ENCODE measurements at places on chromosomes 4 and X.

DNA sequence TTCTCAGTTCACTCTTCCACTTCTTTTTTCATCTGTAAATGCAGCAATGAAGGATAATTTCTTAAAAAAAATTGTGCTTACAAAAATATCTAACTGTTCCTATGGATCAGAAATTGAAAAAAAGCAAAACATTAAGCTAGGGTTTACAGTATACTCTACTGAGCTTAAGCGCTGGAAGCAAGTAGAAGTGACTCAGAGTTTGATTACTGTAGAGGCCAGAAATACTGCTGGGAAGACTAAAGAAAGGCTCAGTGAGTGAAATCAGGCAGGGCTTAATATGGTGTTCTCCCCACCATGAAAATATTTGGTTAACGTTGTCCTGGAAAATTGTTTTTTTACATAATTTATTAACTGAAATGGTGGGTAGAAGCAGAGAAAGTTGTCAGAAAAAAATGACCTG is 1061.8 kb upstream of the GRIA3 start:
- no peak for DNase-seq

DNA sequence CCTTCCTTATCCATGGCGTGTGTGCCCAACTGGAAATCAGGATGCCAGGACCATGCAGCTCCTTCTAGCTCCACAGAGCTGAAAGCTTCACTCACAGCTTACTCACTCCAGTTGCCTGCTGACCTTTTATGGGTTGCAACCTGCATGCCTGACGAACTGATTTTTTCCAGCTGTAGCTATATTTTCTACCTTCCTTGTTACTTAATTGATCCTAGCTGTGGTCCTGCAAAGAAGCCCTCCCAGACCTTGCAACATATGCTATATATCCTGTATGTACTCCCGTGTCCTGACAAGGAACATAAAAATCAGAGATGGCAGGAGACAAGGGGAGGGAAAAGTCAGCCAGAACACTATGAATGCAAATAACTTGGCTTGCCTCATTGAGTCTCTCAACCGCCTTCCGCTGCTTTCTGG is 135.3 kb upstream of the LDB2 start:
- no peak for DNase-seq

DNA sequence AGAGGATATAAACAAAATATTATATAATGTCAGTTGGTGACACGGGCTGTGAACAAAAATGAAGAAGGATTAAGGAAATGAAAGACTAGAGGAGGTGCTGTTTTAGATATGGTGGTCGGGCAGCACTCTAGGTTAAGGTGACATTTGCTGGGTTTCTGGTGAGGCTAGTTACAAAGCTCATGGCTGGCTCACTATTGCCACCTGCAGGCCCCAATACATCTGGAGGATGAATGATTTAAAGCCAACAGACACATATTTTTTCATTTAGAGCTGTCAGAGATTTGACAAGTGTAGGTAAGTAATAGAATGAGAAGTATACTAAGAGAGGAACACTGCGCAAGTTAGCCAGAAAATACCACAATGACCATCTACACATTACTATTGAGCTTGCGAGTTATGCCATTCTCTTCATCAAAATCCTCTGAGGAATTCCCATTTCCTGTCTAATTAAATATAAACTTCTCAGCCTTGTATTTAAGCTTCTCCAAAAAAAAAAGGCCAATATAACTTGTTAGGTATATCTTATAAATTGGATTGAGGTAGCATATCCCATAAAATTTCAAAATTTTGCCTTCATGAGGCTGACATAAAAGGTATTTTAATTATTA is 6.4 kb upstream of the FGG start:
- DNase-seq, result peak; percentile 80

GRCh38 chrX:108527724-108528123 is 88.1 kb downstream of the COL4A5 start:
- DNase-seq, result no peak

DNA sequence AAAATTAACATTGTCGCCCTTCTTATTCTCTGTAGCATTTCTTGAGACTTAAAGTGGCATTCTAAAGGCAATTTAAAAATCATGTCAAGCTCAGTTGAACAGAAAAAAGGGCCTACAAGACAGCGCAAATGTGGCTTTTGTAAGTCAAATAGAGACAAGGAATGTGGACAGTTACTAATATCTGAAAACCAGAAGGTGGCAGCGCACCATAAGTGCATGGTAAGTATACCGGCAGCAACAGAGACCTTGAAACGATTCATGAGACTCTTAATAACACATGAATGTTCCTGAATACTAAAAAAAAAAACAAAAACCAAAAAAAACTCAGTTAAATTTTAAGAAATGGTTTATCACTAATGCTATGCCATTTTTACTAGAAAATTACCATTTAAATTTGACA is 82.4 kb upstream of the HPRT1 start:
- peak; percentile 82 for DNase-seq

DNA sequence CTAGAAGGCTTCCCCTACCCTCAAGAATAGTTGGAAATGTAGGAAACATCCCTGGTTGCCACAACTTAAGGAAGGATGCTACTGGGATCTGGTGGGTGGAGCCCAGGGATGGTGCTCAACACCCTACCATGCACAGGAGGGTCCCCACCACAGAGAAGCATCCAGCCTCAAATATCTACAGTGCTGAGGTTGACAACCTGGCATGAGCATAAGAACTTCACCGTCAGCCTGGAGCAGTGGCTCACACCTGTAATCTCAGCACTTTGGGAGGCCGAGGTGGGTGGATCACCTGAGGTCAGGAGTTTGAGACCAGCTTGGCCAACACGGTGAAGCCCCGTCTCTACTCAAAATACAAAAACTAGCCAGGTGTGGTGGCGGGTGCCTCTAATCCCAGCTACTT is 24.0 kb upstream of the ASMTL start:
- DNase-seq, result no peak

GRCh38 chr4:162782096-162782777 is 384.5 kb downstream of the NAF1 start:
- no peak for DNase-seq

- DNase-seq, result no peak
Observed at GRCh38 chr4:18297684-18298083, 276.1 kb upstream of the LCORL start.
